Stimulated activated CD8-positive, alpha-beta memory T cell treated with anti-CD3 and anti-CD28 coated beads, Interleukin-7, amount 100 ng/mL, for 1 hour (primary cell): ENCODE measurements at places on chromosomes 7 and 10.

DNA sequence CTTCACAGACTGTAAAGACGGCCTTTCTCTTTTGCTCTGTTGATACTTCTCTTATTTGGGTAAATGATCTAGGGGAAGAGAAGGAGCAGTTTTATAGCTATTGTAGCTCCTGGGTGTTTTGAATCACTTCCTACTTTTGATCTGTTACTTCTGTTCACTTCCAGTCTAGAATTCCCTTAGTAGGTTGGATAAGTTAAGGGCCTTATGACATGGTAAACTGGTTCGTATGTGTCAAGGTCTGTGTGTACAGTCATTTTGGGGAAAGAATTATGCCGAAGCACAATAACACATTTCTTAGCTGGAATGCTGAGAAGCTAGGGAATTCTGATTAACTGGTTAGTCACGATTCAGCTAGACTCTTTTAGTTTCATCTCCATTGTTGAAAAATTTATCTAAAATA lies 8.1 kb downstream of the DENND10 start:
- DNase-seq: no peak

GRCh38 chr10:120172356-120172755 lies 279.8 kb downstream of the SEC23IP start:
- DNase-seq: no peak

DNA sequence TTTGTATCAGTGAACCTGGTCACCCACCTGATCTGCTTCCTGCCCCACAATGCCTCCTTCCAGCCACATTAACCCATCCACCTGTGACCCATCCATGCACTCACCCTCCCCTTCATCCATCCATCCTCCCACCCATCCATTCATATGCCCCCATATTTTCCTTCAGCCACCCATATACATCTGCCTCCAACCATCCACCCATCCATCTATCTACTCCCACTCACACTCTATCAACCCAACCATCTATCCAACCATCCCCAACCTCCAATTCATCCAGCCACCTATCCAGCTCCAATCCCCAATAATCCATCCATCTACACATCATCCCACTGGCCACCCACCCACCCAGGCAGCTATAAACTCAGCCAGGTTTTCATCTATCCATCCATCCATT lies 51.0 kb downstream of the GRID1 start:
- no peak for DNase-seq

DNA sequence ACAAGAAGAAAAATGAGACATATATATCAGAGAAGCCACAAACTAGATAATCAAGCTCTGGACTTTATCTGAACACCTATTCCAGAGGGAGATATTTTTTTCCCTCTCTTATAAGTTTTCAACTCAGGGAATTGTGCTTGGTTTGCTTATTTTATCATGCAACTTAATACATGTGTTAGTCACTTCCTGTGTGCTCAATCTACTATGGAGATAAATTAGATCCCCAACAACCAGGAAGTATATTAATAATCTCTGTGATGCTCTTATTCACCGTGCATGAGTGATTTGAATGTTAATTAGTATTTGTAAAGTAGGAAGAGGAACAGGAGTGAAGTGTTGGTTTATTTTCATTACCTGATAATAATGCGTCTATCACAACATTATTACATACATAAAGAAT lies 38.8 kb upstream of the ZNF365 start:
- no peak for DNase-seq

DNA sequence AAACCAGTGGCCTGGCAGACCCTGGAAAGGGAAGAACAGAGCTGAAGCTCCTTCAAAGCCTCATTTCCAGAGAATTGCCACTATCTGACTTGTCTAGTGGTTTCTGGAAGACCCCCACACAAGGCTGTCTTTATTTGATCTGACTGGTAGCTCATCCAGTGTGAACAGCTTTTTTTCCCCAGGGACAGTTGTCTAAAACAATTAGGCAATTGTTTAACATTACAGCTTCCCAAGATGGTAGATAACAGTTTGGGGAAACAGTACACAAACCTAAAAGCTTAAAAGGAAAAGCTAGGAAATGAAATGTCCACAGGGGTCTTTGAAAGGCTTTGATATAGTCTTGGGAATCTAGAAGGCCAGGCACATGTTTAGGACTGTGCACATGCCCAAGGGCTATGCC lies 203.4 kb upstream of the CTBP2 start:
- no peak for DNase-seq

DNA sequence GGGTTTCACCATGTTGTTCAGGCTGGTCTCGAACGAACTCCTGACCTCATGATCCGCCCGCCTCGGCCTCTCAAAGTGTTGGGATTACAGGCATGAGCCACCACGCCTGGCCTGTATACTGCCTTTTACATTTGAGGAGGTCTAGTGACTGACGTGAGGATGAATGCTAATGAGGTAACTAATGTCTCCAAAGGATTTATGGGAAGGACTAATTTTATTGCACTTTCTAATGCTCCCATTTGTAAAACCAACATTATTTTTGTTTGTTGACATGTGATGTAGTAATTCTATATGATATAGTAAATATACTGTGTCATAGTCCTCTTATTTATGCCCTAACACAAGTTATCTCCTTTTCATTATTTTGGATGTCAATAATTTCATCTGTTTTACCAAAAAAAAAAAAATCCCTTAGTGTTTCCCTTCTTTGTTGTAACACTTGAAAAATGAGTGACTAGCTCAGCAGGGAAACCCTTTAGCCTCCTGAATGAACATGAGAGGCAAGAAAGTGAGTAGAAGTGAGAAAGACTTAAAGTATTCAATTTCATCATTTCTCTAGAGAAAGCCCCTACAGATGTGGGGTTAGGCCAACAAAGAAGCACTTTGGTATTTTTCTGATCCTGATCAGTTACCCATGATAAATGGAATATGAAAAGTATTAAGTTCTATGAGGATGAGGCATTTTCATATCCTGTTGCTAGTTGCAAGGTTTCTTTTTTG lies 596.9 kb upstream of the PCDH15 start:
- DNase-seq: no peak

GRCh38 chr10:68992636-68993440 lies 4.2 kb downstream of the KIFBP start:
- DNase-seq: no peak

- no peak for DNase-seq
These were observed 515.2 kb upstream of the POT1 start for GRCh38 chr7:125444864-125445263.

DNA sequence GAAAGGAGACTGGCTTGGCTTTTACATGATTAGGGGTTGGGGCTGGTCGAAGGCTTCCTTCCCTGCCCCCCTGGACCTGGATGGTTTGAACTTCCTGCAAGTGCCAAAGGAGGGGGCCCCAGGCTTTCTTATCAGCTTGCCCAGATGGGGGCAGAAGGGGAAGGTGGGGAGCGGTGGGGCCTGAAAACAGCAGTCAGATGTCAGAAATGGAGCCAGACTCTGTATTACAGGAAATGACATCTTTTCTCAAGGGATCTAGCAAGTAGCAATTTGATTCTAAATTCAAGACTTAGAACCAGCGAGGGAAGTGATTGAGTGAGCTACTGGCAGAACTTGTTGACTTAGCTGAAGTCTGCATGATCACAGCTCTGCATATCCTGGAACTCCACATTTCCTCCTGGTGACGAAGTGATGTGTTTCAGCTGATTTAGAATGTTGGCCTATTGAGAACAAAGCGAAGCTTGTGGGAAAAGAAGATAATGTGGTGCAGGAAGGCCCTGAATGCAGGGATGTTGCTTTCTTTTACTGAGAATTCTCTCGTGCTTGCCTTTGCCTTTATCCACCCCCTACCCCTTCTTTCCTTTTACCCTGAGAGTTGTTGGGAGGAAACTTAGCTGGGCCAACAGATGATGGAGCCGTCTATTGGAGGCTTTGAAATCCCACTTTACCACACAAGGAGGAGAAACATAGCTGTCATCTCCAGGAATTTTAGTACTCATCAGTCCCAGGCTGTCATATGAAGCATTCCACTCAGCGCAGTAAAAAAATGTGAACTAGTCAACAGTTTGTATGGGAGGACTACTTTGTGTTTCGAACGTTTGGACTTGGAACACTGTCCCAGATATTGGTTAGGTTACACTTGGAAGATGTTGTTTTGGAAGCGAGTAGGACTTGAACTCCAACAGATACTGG lies 43.2 kb downstream of the CCNY start:
- no peak for DNase-seq

DNA sequence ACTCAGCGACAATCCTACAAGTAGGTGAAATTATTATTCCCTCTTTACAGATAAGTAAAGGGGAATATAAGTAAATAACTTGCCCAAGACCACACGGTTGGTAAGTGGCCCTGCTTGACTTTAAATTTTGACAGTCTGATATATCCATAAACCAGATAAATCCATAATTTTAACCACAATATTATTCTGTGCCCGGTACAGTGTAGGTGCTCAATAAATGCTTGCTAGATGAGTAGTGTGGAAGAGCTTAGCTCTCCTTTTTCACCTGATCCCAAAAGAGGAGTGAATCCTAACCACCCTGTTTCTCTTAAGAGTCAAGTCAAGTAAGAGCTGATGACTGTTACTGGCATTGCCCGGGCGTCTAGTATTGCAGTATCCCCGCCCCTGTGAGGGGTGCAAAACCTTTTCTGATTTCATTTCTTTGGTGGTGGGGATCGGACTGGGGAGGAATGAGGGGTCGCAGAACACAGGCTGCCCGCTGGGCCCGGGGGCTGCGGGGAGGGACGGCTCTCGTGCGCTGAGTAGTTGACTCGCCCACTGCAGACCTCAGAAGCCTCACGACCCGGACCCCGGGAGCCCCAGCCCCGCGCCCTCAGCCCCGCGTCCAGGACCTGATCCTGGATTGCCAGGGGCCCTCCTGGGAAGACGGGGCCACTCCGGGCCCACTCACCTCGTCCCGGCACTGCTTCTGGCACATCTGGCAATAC lies 490 bp downstream of the KIN start:
- no peak for DNase-seq

DNA sequence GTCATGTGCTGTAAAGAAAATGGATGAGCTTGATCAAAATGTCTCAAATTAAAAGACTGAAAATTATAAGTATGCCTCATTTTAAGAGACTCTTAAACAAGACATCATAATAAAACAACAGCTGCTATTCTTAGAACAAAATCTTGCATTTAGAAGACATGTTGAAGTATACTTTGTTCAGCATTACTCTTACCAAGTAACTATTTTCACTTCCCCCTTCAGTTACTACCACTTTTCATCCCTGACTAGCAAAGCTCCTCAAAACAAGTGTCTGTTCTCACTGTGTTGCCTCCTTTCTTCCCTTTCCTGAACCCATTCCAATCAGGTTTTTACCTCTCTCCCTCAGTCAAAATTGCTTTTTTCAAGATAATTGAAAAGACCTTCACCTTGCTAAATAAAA lies 31.6 kb downstream of the ELAPOR2 start:
- no peak for DNase-seq

- no peak for DNase-seq
These were observed 7.2 kb upstream of the NRP1 start for GRCh38 chr10:33341637-33342036.

DNA sequence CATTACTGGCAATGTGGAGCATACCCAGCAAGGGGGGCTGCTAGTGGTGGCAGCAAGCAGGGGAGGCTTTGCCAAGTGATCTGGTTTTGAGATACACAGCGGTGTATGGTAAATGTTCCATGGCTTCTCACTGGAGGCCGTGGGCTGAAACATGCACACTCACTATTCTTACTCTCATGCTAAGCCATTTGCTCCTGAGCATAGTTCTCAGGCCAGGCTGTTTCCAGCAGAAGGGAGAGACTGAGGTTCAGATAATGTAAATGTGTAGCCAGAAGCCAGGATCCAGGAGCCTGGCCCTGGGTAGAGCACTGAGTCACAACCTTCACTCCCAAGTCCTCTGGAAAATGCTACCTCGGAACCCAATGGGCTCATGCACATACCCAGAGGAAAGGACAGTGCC lies 757.9 kb downstream of the GRID1 start:
- DNase-seq: no peak
